ENCODE measurements at places on chromosomes 4 and X.

GRCh38 chr4:79673898-79674297 is 265.9 kb upstream of the GK2 start:
- DNase-seq, result no peak

GRCh38 chr4:96525898-96526297 is 686.0 kb downstream of the PDHA2 start:
- DNase-seq, result no peak

GRCh38 chr4:169615467-169616106 is 3.2 kb upstream of the NEK1 start:
- DNase-seq, result peak; percentile 26

DNA sequence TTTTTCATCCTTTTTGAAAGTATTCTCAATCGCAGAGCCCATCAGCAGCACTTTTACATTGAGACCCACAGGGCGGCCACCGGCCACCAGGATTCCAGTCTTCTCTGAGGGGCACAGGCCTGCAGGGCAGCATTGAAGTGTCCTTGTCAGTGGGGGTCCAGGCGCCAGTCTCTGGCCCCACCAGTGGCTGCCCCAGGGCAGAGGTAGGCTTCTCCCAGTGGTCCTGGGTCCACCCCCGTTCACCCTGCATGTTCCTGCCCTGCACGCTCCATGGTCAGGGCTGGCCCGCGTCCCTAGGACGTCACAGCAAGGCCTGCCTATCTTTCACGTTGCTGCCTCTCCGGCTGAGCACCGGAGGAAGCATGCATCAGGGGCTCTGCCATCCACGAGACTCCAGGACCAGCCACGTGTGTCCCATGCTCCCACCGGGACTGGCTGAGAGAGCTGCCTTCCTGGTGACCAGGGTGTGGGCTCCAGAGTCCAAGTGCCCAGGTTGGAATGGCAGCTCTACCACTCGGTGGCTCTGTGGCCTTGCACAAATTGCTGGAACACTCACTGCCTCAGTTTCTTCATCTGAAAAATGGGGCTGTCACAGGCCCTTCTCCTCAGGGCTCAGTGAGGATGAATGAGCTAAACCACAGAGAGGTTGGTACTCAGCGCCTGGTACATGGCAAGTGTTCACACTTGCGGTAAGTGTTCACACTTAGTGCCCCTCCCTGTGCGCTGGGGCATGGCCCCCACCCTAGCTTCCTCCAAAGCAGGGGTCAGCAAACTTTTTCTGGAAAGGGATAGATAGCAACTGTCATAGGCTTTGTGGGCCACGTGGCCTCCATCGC is 30.7 kb upstream of the JAKMIP1 start:
- DNase-seq, result no peak

DNA sequence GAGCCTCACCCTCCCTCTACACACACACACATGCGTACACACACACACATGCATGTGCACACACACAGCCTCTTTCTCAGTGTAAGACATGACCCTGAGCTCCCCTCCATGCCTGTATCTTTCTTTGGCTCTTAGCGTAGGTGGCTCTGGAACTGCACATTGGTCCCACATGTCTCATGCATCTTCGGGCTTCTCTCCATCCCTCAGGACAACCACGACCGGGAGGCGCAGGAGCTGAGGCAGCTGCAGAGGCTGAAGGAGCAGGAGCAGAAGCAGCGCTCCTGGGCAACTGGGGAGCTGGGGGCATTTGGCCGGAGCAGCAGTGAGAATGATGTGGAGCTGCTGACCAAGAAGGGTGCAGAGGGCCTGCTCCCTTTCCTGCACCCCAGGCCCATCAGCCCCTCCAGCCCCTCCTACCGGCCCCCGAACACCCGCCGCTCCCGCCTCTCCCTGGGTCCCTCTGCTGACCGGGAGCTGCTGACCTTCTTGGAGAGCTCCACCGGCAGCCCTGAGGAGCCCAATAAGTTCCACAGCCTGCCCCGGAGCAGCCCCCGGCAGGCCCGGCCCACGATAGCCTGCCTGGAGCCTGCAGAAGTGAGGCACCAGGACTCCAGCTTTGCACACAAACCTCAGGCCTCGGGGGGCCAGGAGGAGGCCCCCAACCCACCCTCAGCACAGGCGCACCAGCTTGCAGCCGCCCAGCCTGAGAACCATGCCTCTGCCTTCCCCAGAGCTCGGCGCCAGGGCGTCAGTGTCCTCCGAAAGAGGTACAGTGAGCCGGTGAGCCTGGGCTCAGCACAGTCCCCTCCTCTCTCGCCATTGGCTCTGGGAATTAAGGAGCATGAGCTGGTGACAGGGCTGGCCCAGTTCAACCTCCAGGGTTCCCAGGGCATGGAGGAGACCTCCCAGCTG is 38.6 kb downstream of the FHDC1 start:
- no peak for DNase-seq

- peak; percentile 61 for DNase-seq
Measured at GRCh38 chr4:126888968-126889367, 743.8 kb upstream of the INTU start.

DNA sequence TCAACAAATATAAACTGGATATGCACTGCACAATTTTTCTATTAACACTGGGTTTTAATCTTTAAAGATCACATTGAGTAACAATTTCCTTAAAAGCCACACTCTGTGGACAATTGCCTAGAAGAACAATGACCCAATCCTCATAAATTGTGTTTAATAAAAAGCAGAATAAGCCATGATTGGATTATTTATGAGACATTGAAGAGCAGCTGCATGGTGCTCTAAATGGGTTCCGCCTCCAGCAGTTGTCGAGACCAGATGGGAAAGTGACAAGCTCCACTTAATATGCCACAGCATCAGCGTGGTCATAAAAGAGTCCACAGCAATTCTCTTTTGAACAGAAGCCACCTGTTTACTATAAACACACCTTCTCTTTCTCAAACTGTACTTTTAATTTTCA is 635.2 kb upstream of the FRG1 start:
- DNase-seq, result no peak

- no peak for DNase-seq
Measured at GRCh38 chr4:130067419-130067818, 971.5 kb downstream of the C4orf33 start.

DNA sequence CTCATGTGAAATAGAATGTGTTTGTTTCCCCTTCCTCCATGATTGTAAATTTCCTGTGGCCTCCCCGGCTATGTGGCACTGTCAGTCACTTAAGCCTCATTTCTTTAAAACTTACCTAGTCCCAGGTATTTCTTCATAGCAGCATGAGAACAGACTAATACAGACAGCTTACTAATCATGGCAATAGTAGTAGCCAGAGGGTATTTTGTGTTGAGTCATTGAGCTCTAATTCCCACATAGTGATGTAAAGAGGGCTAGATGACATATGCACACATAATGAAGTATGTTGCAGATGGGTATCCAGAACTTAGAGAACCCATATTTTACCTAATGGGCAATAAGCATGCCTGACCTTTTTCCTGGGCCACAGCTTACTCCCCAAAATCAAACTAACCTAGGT is 1197.2 kb downstream of the PCDH7 start:
- DNase-seq, result no peak

DNA sequence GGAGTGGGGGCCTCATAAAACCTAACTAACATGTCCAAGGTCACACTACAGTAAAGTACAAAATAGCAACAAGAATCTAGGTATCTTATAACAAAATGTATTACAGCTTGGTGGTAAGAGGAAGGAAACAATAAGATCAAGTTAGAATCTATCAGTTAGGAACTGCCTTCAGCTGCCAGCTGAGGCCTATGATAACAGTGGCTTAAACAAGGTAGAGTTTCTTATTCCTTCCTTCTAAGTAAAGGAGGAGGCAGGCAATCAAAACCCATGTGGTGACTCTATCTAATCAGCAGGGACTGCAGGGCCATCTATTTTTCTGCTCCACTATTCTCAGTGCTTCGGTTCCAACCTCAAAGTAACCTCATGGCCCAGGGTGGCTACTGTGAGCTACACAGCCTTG is 10.9 kb downstream of the SH3D19 start:
- no peak for DNase-seq

GRCh38 chr4:21819086-21819485 is 129.5 kb downstream of the KCNIP4 start:
- peak; percentile 78 for DNase-seq

DNA sequence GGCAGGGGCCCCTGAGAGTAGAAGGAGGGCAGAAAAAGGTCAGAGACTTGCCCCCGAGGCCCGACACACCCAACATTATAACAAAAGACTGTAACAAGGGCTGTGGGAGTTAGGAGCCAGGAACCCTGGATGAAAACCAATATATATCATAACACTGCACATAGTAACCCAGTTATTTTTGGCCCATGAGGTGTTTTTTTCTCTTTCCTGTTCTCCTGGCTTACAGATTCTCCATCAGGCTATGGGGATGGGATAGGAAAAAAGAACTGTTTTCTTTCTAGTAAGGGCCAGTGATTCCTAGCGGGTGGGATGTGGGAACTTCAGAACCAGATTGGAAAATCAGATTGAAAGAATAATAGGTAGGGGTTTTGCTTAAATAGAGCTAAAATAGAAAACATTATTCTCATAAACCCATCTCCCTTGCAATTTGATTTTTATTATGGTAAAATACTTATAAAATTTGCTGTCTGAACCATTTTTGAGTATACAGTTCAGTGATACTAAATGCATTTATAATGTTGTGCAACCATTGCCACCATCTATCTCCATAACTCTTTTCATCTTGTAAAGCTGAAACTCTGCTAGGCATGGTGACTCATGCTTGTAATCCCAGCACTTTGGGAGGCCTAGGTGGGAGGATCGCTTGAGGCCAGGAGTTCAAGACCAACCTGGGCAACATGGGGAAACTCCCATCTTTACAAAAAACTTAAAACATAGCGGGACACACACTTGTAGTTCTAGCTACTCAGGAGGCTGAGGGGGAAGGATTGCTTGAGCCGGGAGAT is 33.5 kb downstream of the SNX25 start:
- peak; percentile 52 for DNase-seq

- DNase-seq, result no peak
Measured at GRCh38 chrX:111123606-111124179, 27.7 kb downstream of the PAK3 start.

DNA sequence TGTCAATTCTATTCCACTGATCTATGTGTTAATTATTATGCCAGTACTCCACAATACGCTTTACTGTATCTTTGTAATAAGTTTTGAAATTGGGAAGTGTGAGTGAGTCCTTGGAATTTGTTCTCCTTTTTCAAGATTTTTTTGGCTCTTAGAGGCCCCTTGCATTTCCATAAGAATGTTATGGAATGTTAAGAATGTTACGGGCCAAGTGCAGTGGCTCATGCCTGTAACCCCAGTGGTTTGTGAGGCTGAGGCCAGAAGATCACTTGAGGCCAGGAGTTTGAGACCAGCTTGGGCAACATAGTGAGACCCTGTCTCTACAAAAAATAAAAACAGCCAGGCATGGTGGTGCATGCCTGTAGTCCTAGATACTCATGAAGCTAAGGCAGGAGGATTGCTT is 167.6 kb upstream of the CXorf66 start:
- DNase-seq, result no peak

DNA sequence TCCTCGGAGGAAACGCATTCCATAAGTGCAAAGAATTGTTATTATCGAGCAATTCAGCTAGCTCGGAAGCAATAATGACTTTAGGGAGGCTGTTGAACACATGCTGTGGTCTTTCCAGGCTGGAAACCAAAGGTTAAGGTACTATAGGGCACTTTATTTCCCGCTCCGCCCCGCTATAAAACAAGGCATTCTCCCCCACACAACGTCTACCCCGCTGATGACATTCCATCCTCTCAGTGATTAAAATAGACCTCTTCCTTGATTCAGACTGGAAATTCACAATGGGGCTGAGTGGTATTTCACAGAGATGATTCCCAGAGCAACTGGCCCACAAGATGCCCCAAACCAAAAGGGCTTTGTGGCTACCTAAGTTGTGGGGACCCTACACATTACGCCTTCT is 196.4 kb downstream of the STIM2 start:
- DNase-seq, result no peak

All from cardiac fibroblast (primary cell).